SIG-M5 (cell line): ENCODE measurements at places on chromosomes 12 and 14.

DNA sequence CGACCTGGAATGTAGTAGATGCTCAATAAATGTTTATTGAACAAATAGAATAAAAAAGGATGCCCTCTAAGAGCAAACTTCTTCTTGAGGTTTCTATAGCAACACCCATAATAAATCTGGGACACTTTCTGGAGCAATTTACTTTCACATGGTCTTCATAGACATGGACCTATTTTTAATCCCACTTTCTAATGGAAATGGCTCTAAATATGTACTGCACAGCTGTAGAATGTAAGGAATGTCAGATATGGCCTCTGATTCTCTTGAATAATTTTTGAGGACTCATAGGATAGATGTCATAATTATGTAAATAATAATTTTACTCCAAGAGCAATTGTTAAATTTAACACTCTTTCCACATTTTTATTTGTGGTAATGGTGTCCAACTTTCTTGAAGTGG lies 133.5 kb upstream of the DAAM1 start:
- DNase-seq = no peak

GRCh38 chr12:101498252-101498651 lies 23.1 kb downstream of the SPIC start:
- no peak for DNase-seq

DNA sequence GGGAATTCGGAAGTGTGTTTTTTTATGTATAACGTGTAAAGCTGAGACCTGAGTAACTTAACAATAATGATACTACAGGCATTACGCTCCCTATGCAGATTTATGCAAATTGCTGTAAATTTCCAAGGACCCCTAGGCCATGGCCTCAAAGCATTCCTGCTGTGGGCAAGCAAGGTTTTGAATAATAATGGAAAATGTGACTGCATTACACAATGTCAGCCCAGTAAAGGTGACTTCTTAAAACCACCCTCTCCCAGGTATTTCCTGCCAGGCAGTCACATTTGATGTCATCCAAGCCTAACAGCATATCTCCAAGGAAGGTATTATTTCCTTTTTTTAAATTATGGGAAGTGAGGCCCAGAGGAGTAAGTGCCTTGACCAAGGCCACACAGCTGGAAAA lies 621.0 kb downstream of the BCL11B start:
- DNase-seq = no peak

GRCh38 chr12:14931359-14931758 lies 7.0 kb downstream of the ERP27 start:
- DNase-seq = no peak

DNA sequence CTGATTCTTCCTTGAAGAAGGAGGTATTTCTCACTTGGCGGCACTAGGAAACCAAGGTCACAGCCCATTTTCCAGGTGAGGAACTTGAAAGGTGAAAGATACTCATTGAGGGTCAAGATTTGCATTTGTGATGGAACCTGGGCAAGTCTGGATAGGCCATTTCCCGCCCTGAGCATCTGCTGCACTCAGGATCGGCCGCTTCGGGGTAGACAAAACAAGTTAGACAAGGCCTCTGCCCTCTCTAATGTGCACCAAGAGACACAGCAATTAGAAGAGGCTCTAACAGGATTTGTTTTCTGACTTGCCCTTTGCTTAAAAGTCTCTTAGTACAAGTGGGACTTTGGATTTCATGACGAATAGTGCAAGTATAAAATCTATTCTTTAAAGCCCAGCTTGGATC lies 167.2 kb downstream of the KTN1 start:
- no peak for DNase-seq

GRCh38 chr12:243381-243780 lies 19.3 kb downstream of the SLC6A13 start:
- no peak for DNase-seq

GRCh38 chr14:27184427-27184826 lies 586.6 kb upstream of the NOVA1 start:
- DNase-seq = no peak

GRCh38 chr14:68705741-68706283 lies 87.1 kb downstream of the ZFP36L1 start:
- no peak for DNase-seq

DNA sequence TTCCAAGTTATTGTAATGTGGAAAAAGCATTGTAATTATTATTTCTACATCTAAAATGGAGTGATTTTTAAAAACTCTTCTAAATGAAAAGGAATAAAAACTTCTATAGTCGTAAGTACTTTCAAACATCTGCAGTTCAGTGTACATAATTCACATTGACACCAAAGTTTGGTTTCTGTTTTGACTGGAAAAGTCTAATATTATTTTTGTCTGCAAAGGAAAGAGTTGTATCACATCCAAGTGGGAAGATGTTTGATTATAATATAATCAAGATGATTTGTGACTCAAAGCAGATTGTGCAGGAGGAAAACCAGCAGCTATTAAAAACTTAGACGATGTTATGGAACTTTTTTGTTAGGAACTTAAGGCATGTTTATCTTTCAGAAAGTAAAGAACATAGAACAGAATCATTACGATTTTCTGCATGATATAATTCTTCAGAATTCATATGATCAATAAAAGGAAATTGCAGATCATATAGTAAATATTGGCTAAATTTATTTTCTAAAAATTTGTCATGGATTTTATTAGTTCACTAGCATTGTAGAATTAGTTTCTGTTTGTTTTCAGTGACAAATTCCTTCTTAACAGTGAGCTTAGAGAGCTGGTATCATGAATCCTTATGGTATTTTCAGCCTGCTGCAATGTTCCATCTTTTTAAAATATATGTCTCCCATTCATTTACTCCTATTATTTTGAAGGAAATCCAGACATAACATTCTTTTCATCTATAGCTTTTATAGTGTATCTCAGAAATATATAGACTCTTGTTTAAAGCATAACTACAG lies 145.8 kb downstream of the MIPOL1 start:
- DNase-seq = no peak

DNA sequence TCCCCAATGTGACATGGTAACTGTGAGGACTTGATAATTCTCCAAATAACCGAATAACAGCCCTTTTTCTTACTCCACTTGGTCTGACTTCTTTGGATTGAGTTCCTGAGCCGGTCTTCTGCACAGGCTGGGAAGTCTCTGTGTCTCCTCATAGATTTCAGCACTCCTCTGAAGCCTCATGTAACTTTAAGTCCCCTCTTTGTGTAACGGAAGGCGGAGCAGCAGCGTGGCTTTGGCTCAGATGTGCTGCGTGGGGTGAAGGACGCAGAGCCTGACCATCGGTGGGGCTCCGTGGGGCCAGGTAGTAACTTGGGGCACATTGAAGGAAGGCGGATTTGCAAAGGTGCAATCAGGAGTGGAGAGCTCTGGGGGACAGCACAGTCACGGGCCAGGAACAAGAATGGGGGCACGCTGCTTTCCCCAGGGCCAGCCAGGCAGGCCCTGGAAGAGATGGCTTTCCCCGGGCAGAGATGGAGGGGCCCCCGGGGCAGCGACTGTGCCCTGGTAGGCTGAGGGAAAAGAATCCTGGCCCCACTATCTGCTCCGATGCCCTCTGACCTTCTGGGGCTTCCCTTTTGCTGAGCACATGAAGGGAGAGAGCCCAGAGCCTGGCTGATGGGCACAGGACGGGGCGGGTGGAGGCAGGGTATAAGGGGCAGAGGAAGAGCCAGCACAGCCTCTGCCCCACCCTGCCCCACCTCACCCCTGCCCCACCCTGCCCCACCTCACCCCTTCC lies 56.9 kb downstream of the ADGRD1 start:
- DNase-seq = no peak
